ENCODE measurements at places on chromosomes 11 and 22.

DNA sequence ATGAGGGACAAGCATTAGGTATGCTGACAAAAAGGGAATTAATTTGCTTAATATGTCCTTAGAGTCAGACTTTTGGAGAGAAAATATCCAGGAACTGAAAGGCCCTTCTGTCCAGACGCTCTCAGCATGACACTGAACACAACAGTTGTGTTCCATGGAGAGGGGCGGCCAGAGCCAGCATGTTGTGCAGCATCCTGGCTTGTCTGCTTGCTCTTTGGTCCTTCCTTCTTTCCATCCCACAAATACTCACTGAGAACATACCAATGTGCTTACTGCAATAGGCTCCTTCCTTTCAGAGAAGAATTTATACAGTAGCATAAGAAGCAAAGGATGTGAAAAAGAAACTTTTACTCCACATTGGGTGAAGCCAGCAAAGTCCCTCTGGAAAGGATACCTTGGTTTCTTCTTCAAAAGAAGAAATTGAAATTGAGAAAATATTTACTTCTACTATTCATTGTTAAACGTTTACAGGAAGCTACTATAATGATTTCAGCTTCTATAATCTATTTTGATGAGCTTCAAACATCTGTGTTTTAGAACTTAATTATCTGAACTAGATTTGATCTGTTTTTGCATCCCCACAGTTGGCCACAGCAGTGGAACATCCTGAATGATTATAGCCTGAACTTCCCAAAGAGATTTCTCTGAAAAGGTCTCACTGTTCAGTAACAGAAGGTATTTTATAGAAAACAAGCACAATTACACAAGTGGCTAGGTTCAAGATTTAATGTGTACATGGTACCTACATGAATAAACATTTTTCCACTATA is 304.1 kb upstream of the PITPNB start:
- no peak for DNase-seq

GRCh38 chr11:18624161-18624560 is 10.0 kb downstream of the SPTY2D1 start:
- DNase-seq, result no peak

GRCh38 chr11:10770626-10771254 is 19.7 kb downstream of the CTR9 start:
- DNase-seq, result peak; percentile 64

DNA sequence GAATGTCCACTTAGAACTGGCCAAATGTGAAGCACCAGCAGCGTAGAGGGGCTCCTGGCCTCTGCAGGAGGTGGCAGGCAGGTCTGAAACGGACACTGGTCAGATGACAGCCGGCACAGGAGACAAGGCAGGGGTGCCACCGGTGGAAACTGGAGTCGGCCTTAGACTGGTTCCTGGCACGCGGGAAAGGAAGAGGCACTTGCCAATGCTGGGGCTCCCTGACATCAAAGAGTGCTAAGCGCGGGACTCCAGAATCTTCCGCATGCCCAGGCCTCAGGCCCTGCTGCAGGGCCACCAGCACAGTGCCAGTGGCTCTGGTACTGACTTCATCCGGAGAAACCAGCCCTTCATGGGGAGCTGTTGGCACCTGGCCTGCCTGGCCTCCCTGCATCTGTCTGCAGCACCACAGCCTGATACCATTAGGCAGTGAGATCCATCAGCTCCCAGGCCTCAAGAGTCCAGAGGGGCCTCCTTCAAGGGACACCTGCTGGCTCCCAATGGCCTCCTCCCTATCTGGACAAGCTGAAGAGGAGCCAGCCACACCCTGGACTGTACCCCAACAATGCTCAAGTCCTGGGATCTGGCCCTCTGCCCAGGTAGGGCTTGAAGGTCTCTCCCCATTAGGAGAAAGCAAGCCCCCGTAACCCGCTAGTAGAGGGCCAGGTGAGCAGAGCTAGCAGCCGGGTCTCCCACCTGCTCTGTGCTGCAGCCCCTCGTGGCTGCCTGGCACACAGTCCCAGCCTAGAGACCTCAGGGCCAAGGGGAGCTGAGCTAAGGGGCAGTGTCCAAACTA is 29.7 kb upstream of the GNB1L start:
- no peak for DNase-seq

GRCh38 chr22:19704355-19705015 is 9.8 kb upstream of the SEPTIN5 start:
- DNase-seq, result no peak

GRCh38 chr11:102012946-102013345 is 34.3 kb upstream of the CFAP300 start:
- DNase-seq, result no peak

DNA sequence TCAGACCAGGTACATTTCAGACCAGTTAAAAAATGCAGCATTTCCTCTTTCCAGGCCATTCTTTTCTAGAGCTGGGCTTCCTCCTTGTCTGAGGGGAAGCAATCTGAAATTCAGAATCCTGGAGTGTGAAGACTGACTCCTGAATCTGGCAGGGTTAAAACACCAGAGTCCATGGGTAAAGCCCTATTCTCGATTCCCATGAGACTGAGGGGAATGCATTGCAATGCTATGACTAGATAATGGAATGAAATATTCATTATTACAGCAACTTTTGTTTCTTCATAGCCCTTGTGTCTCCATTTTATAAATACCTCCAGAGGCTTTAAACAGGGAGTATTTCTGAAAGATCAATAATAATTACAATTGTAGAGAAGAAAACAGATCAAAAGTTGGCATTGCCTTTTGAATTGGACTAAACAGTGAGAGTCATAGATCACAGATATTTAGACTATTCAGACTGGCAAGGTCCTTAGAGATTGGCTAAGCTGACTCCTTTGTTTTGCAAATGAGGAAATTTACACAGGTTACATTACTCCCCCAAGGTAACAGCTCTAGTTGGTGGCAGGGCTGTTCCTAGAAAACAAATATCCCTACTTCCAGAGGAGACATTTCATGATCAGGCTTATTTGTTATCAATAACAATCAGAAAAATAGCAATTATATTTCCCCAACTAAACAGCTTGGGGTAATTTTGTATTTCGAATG is 632.6 kb upstream of the KIRREL3 start:
- DNase-seq, result no peak

DNA sequence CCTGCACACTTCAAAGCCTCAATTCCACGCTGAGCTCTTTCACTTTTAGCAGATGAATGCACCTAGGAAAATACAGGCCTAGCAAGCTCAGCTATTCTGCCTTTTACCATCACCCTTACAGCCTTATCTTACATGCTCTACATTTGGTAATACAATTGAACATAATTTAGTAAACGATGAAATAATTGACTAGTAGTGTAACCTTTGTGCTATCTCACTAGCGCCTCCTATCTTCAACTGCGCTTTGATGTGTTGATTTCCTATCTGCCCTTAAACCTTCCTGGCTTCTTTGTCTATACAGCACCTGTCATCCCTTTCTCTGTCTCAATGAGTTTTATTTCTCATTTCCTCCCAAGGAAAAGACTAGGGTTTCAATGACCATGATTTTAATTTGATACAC is 149.7 kb downstream of the LRRC4C start:
- DNase-seq, result peak; percentile 13

DNA sequence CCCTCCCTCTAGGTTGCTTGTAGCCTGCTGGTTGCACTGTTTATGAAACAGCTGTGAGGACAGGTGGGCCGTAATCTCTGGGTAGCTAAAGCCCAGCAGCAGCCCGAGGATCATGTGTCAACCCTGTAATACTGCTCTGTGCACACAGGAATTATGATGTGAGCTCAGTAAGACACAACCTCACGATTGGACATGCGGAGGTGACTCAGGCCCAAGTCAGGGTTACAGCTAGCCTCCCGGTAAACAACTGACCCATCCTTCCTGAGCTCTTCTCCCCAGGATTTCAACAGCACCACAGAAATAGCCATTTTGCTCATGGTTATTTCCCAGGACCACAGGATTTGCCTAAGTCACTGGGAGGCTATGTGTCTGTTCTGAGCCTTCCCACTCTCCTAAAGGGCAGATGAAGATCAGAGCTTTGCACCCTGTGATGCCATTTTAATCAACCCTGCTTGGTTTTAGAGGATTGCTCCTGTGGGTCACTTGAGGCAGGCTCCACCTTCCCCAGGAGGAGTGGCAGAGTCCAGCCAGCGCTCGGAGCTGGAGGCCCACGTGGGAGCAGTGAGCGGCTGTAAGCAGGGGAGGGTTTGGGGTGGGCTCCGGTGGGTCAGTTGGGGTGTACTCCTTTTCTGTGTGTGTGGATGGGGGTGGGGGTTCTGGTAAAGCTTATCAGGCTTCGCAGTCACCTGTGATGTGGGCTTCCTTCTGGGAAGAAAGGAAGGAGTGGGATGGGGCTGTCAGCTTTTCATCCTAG is at the start of gene AMPD3:
AMPD3 (plus strand) TSS at position 387 of the 754 bp plus-strand sequence. CDS start 6,256 bp downstream, outside the sequence.
- peak; percentile 22 for DNase-seq

DNA sequence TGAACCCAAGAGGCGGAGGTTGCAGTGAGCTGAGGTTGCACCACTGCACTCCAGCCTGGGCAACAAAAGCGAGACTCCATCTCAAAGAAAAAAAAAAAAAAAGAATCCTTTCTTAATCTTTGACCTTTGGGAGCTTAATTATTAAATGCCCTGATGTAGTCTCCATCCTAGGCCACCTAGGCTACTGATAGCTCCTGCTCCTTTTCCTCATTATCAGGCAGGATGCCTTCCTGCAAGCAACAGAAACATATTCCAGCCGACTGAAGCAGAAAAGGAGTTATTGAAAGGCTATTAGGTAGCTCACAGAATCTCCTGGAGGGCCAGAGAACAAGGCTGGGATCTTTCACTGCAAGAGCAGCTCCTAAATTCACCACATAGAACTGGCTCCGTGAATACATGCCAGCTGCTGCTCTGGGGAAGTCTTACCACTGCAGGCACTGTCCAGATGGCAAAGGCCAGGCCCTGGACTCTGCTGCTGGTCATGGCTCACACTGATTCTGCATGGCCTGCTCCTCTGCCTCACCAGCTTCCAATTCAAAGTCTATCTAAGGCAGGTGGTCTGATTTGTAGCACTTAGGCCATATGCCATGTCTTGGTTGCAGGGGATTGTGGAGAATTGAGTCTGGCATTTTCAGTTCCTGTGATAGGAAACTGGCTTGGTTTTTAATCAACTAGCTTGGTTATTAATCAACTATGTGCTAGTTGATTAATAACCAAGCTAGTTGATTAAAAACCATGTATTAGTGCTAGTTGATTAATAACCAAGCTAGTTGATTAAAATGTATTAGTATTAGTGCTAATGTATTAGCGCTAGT is 26.0 kb upstream of the POLD3 start:
- DNase-seq, result no peak

GRCh38 chr11:18066626-18067025 is 20.6 kb upstream of the TPH1 start:
- DNase-seq, result no peak

DNA sequence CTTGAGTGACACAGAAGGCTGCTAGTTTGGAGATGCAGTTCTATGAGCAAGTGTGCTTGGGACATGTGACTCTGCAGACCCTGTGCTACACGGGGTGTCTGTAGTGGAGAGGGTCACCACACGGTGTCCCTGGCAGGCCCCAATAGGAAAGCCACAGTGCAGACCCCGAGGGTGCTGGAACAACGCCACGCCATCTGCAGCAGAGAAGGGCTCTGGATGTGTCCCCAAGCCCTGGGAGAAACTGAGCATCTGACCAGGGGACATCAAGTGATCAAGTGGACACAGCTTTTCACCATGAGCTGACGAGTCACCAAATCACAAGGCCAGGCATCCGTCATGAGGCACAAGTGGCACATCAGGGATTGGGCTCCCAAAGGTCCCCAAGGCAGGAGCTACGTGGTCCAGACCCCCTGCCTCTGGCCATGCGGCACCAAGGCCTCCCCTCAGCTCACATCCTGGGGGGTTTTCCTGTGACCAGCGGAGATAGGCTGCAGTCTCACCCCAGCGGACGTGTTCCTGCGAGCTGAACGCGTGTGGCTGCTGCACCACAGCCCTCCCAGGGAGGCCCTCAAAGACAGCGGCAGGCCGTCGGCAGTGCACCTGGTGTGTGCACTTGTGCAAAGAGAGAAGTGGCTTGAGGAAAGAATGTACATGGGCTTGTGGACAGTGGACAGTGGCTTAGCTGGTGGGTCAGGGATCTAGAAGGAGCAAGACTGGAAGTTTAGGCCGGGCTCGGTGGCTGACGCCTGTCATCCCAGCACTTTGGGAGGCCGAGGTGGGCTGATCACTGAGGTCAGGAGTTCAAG is 96.7 kb downstream of the RPS6KA4 start:
- DNase-seq, result no peak

DNA sequence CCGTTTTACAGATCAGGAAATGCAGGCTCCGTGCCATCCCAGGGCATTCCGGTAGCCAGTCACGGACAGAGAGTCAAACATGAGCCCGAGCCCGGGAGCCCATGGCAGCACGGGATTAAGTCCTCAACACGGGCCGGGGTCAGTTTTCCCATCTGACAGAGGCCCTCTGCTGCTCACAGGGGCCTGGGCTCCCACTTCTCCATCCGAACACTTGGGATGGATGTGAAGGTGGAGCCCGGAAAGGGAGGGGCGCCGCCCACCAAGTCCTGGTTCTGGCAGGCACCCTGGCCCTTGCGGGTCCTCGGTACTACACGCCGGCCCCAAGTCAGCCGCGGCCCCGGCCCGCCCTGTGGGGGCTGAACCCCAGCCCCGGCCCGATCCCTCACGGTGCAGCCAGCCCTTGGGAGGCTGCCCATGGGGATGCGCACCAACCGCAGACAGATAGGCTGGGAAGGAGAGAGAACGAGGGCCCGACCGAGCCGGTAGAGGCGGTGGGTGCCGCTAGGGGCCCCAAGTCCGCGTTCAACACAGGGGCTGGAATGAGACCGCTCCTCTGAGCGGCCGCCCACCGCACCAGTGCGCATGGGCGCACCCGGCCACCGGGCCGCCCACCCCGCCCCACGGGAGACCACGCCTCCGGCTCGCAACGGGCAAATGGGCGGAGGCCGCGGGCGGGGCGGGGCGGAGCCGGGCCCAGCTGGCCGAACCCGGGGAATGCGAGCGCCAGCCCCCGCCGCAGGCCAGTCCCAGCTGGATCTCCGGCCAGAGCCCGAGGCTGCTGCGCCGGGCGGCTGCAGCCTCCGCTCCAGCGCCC is at the start of gene CAPN5:
CAPN5 (plus strand) TSS at position 743 of the 814 bp plus-strand sequence. CDS start 17,916 bp downstream, outside the sequence.
- DNase-seq, result peak; percentile 98

- DNase-seq, result no peak
These were observed 188.6 kb upstream of the MTMR2 start for GRCh38 chr11:96112192-96113128.

- DNase-seq, result no peak
These were observed 235.6 kb upstream of the NCAM1 start for GRCh38 chr11:112725636-112726035.

DNA sequence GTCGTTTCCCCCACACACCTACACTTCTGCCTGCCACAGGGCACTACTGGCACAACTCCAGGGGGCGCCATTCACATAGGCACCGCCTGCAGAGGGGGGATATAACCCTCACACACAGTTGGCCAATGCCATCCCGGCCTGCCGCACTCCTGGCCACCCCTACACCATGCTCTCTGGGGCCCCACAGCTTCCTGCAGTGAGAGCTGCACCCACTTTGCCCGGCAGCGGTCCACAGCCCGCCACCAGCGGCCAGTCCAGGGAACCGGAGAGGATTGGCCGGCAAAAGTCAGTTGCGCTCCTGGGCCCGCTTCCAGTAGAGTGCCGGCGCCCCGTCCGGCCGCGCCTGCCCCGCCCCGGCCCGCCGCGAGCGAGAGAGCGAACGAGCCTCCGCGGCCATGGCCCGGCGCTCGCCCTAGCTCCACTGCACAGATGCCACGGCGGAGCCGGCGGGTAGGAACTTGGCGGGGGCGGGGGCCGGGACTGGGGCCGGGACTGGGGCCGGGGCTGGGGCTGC is 25.6 kb upstream of the SUSD2 start:
- peak; percentile 80 for DNase-seq
